ENCODE measurements at places on chromosomes 2 and 18. TPM values are rescaled to one million over a fixed set of nuclear protein-coding genes. Genes with fewer than 3 reads are reported as not detected.

- no peaks in the 10 kb centered on the region for H3K36me3 ChIP-seq
- H3K4me3 ChIP-seq: peak overlapping the region; percentile 66
- peaks cover 41% of the 10 kb centered on the region for H3K27me3 ChIP-seq
- DNase-seq: peak; percentile 30
Observed at GRCh38 chr2:23381084-23381483, 3.9 kb upstream of the KLHL29 start.

GRCh38 chr2:213934560-213934959, 476.3 kb upstream of the VWC2L start:
- peaks cover 4% of the 10 kb centered on the region for H3K27me3 ChIP-seq
- H3K4me1 ChIP-seq: peaks cover 2% of the 10 kb centered on the region
- DNase-seq: no peak
- no peak overlapping the region for H3K27ac ChIP-seq
- H3K36me3 ChIP-seq: no peaks in the 10 kb centered on the region
- no peak overlapping the region for H3K4me3 ChIP-seq

- H3K4me1 ChIP-seq: no peaks in the 10 kb centered on the region
- H3K4me3 ChIP-seq: no peak overlapping the region
- H3K36me3 ChIP-seq: no peaks in the 10 kb centered on the region
- no peak overlapping the region for H3K27ac ChIP-seq
- DNase-seq: no peak
Observed at GRCh38 chr2:188795762-188796161, 178.4 kb upstream of the COL3A1 start.

DNA sequence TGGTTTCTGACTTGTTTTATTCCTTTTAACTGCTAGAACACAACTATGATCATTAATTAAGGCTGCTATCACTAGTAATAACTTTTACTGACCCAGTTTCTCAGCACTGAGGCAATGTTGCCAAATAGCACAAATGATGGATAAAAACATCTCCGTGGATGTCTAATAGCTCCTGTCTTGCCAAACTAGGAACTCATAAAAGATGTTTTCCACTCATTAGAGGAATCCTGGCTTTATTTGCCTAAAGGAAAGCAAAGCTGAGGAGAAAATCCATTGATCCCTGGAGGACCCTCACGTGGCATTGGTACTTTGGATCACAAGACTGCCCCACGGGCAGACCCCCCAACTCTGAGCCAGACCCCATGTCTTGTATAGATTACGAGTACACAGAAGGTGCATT, 96.1 kb upstream of the ZNF397 start:
- H3K27ac ChIP-seq: peak overlapping the region; percentile 23
- no peak for DNase-seq
- no peak overlapping the region for H3K4me3 ChIP-seq
- no peaks in the 10 kb centered on the region for H3K27me3 ChIP-seq
- peaks cover 43% of the 10 kb centered on the region for H3K36me3 ChIP-seq

DNA sequence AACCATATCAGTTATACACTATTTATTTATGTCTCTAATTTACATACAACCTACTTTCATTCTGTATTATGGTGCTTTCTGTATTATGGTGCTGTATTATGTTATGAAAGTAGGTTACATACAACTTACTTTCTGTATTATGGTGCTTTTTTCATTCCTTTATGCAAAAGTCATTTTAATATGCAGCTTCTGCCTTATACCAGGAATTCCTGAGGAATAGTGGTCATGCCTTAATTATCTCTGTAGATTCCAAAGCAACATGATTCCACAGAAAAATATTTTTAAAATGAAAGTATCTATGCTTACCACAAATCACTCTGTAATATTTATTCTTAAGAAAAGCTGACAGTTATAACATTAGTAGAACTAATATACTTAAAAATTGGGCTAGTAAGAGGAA, 922.0 kb upstream of the NRXN1 start:
- H3K27ac ChIP-seq: no peak overlapping the region
- no peak overlapping the region for H3K4me3 ChIP-seq
- H3K27me3 ChIP-seq: no peaks in the 10 kb centered on the region
- H3K4me1 ChIP-seq: no peaks in the 10 kb centered on the region
- DNase-seq: no peak

HK2 gene
- total RNA-seq: 102 TPM

ANKRD23 gene
- 2.7 TPM for total RNA-seq

SMAD4 gene
- 57.2 TPM for total RNA-seq

ELMOD3 gene
- total RNA-seq: 11.3 TPM

GAL3ST2 gene
- 0.31 TPM for total RNA-seq
